ENCODE measurements at places on chromosomes 5 and 9.

DNA sequence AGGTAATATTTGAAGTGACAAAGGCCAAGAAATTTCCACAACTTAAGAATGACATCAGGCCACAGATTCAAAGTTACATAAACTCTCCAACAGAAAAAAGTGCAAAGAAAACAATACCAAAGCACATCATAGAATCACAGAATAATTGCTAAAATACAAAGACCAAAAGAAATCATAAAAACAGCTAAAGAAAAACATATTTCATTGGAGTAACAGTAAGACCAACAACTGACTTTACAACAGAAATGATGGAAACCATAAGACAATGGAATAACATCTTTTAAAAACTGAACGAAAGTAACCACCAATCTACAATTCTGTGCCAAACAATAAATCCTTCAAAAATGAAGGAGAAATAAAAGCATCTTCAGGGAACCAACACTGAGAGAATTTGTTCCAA is 38.3 kb downstream of the ZDHHC21 start:
- no peak for DNase-seq

DNA sequence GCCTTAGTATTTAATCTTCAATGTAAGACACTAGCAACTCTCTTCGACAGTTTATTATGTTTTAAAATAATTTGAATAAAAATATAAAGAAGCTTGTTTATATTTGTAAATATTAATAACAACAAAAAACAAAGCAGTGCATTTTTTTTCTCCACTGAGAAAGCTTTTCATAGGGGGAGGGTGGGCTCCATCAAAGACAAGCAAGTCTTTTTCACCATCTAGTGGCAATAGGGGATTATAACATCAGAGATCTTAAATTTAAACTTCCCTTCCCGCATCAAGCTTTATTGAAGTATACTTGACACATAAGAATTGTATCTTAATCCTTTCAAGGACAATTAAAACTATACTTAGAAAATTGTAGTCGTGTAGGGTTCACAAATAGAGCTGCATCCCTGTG is 9.3 kb upstream of the OR13F1 start:
- no peak for DNase-seq

DNA sequence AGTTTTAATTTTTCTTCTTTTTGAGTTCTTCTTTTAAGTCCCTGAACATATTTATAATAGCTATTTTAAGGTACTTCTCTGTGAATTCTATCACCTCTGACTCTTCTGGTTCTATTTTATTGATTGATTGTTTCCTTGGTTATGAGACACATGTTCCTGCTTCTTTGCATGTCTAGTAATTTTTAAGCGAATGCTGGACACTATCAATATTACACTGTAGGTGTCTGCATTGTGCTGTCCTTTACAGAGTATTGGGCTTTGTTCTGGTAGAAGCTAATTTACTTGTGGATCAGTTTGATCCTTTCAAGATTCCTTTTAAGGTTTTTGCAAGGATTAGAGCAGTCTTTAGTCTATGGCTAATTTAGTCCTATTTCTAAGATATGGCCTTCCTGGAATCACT is 195.7 kb downstream of the GAPVD1 start:
- no peak for DNase-seq

- DNase-seq, result no peak
Observed at GRCh38 chr9:99071313-99072039, 33.4 kb upstream of the TGFBR1 start.

GRCh38 chr5:150642567-150642927 is 2.1 kb downstream of the SYNPO start:
- DNase-seq, result no peak

- no peak for DNase-seq
Observed at GRCh38 chr9:89544279-89544661, 46.4 kb upstream of the SEMA4D start.

DNA sequence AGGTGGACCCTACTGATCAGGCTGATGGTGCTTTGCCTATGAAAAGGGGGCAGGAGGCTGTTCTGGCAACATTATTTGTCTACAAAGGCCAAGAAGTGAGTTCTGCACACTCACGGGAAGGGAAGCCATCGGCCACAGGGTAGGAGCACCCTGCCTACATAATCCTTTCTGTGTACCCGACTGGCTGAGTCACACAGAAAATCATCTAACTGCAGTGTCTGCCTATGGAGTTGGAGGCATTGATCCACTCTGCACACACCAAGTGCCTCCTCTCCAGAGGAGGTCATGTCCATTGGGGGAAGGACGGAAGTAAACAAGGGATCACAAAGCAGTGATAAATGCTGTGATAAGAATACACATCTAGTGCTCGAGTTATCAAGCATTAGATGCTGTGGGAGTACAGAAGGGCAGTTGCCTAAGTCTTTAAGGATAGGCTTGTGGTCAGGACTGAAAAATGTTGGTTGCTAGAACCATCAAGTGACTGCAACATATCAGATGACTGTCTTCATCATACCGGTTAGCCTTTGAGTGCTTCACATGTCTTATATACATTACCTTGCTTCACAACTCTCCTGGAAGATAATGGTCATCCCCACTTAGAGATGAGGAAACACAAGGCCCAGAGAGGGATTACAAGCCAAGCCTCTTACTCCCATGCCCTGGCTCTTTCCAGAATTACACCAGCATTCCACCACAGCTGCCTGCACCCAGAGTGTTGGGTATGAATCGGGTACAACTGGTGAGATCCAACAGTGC is 1.3 kb upstream of the SLC2A8 start:
- no peak for DNase-seq

- DNase-seq, result no peak
Observed at GRCh38 chr9:638152-638551, 203.3 kb upstream of the DMRT1 start.

- DNase-seq, result no peak
Observed at GRCh38 chr5:106843812-106844416, 826.8 kb downstream of the EFNA5 start.

Data from ecto neural progenitor cell (in vitro differentiated cells).